ENCODE measurements at places on chromosomes 3 and 15.

DNA sequence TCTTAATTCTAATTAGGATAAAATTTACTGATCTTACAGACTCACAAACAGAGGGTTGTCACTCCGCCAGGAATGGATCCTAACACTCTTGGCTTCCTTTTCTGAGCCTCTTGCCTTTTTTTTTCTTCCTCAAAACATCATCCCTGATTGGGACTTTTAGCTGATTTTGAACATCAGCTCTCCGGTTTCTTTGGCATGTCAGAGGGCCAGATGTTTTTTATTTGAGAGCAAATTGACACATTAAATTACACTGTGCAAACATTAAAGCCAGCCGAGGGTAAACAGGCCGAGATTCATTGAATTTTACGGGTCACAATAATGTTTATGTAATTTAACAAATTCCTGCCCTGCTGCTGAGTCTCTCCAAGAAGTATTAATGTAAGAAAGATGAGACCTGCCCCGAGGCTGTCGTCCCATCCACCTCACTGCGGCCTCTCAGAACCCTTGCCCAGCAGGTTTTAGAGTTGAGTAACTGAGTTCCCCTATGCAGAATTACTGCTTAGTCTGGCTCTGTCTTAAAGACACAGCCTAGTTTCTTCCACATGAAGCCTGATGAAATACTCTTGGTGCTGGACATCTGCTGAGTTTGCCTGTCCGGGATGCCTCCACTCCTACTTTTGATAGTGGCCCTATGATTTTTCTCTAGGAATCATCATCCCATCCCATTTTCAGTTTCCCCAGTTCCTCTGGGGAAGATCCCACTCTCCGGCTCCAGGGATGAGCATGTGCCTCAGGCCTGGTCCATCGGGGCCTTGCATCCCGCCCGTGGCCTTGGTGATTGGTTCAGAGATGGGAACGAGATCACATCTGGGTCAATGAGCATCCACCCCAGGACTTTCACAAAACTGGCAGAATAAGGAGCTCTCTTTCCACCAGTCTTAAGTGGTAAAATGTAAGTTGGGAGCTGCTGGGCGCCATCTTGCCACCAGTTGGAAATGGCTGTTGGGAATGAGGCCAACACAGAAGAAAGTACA, 226.6 kb upstream of the TLE3 start:
- DNase-seq: no peak

DNA sequence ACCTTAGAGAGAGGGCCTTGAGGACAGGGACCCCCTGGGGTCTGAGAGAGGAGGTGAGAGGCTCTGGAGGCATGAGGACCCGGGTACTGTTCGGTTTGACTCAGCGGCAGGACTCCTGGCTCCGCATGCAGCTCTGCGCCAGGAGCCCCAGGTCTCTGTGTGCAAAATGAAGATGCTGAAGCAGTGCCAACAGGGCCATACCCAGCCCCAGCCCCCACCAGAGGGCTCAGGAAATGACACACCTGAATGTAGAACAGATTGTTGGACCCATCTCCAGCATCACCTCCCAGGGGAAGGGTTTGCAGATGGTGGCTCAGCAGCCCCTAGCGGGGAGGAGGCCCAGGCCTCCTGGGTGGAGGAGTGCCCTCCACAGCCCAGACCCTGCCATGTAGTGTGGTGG, 30.2 kb downstream of the EPHB3 start:
- no peak for DNase-seq

DNA sequence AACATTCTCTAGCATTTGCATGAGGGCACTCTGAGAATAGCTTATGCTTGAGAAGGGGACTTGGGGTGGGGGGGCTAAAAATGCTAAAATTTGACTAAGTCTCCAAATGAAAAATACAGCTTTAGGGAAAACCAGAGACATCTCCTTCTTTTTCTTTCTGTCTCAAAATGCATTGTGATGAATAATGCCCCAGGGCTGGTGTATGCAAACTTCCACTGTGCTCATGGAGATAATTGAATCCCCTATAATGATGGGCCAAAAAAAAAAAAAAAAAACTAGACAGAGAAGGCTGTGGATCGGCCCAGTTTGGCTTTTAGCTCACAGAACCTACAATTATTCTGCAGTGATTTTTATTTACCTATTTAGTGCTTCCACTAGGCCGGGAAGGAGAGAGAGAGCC, 147.9 kb upstream of the RORA start:
- no peak for DNase-seq

DNA sequence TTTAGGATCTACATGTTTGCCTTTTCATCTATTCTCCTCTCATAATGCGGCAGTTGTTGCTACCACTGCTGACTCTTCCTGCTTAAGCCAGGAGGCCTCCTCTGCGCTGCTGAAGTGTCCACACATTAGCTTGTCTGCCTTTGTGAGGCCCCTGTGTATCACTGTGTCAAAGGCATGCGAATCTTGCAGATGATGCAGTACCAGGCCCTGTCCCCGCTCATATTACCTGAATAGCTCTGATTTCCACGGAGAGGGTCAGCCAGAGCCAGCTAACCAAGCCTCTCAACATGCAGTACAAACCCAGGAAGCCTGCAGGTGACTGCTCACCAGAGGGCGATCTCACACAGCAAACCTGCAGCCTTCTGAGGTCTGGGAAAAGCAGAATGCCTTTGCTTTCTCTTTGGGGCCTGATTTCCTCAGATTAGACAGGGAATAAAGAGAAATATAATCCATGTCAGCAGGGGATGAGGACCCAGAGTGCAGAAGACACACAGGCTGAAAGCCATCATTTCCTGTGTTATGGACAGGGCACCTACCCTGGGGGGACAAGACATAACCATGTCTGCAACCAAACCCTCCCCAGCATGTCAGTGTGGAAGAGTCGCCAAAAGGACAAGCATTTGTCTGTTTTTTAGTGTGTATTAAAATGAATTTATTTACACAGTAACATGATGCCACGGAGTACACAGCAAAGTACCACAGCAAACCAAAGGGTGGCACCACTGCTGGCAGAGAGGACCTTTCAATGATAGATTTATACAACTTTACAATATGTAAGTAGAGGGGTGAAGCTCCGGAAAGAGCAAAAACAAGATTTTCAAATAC, 36.8 kb upstream of the TSPAN3 start:
- peak; percentile 49 for DNase-seq

GRCh38 chr3:171218069-171218468, 191.5 kb upstream of the SLC2A2 start:
- DNase-seq: no peak
